ENCODE measurements at places on chromosomes 4 and X.

- no peak for DNase-seq
These were observed 326.8 kb downstream of the BMPR1B start for GRCh38 chr4:95084584-95084983.

DNA sequence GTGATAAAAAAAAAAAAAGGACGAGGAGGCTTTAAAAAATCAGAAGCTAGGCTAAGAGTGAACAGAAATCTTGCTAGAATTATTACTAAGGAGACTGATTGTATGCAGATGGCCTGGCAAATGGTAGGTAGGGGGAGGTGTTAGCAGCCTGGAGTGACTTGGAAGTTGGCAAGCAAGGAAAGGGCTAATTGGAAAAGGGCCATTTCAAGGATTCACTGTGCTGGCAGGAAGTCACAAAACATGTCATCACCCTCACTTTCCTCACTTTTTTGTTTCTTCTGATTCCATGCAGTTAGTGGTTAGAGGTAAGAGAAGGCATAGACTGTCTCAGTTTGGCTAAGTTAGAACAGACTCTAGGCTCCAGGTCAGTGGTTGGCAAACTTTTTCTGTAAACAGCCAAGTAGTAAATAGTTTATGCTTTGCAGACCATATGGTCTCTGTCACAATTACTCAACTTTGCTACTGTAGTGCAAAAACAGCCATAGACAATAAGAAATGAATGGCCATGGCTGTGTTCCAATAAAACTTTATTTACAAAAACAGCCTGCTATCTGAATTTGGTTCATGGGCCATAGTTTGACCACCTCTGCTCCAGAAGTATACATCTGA, 646.5 kb upstream of the ACTRT1 start:
- no peak for DNase-seq

GRCh38 chrX:149898554-149898953, 17.6 kb downstream of the MAGEA8 start:
- DNase-seq: no peak

- DNase-seq: peak; percentile 3
These were observed 196.2 kb upstream of the TENT5D start for GRCh38 chrX:80223982-80224579.

DNA sequence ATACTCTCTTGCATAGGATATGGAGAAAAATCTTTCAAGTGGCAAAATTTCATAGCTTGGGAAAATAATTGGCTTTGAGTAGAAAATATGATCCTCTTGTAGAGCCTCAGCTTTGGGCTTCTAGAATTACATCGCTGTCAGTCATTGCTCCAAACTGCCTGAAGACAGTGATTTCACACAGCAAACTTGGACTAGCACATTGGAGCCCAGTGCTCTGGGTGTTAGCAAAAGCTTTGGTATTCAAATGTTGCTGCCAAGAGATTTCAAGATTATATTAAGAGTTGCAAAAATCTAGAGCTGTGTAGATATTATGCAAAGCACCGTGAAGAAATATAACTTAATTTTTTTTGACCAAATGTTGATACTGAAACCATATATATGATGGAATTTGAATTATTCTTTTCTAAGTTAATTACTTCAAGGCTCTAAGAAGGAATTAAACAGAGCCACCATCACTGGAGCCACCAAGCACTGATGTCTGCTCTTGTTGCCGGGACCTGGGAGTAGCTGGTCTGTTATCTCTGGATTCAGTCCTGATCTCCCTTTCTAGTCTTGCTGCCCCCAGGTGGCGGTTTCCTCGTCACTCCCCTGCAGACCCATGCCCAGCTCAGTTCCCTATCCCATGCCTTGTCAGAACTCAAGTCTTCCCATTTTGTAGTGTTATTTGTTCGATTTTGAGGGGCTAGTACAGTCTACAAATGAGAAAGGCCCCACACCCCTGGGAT, 260.7 kb upstream of the SFRP2 start:
- no peak for DNase-seq

- no peak for DNase-seq
These were observed 17.7 kb upstream of the PPEF2 start for GRCh38 chr4:75919920-75920319.

GRCh38 chr4:21765810-21766407, 182.7 kb downstream of the KCNIP4 start:
- DNase-seq: no peak

DNA sequence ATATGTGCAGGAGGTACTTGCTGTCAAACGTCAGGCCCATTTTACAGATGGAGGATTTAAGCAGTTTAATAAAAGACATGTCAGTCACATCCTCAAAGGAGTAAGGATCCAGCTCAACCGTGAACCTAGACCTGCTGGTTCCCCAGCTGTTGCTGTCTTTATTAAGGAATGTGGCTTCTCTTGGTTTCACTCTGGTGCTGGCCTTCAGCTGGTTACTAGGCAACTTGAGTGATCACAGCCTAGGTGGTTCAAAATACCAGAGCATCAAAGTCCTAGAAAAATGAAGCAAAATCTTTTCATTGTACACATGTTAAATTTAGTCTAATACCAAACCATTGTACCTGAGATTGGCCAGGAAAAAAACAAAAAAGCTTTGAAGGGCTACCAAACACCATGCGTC, 32.7 kb upstream of the GLRA2 start:
- DNase-seq: no peak

GRCh38 chr4:31190671-31191070, 470.5 kb downstream of the PCDH7 start:
- no peak for DNase-seq

GRCh38 chrX:71989768-71990426, 79.3 kb downstream of the NHSL2 start:
- DNase-seq: no peak

DNA sequence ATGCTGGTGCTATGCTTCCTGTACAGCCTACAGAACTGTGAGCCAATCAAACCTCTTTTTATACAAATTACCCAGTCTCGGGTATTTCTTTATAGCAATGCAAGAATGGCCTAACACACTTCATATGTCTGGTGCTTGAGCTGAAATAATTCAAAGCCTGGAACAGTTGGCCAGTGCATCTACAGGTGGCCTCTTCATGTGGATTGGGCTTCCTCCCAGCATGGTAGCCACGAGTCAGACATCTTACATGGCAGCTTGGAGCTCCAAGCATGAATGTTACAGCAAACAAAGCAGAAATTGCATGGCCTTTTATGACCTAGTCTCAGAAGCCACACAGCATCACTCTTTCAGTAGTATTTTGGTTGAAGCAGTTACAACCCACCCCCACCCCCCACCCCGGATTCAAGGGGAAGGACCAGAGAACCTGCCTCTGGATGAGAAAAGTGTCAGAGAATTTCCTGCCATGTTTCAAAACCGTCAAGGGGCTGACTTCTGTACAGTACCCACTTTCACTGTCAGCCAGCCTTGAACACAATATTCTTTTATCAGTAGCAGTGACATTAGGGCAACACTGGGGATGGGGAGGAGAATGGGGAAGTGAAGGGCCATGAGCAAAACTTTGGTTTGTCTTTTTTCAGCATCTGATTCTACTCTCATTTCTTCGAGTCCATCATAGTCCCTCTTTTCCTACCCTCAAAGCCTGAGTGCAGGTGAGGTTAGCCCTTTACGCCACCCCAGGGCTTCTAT, 368.7 kb downstream of the BCOR start:
- no peak for DNase-seq

DNA sequence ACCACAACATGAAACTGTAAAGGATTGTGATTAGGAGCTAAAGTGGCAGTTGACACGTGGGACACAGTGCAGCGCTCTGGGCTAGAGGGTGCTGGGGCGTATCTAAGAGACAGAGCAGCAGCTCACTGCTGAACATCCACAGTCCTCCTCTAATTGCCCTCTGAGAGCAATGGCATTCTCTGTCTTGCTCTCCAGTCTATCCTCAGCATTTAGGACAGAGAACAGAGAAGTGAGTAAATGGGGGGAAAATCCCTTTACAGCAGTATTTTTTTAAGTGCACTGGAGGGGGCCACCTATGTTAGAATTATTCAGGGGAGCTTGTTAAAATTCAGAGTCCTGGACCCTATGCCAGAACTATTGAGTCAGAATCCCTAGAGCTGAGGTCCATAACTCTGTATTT, 4.2 kb upstream of the TMEM154 start:
- no peak for DNase-seq

- no peak for DNase-seq
These were observed 26.2 kb downstream of the MTM1 start for GRCh38 chrX:150594584-150594983.

DNA sequence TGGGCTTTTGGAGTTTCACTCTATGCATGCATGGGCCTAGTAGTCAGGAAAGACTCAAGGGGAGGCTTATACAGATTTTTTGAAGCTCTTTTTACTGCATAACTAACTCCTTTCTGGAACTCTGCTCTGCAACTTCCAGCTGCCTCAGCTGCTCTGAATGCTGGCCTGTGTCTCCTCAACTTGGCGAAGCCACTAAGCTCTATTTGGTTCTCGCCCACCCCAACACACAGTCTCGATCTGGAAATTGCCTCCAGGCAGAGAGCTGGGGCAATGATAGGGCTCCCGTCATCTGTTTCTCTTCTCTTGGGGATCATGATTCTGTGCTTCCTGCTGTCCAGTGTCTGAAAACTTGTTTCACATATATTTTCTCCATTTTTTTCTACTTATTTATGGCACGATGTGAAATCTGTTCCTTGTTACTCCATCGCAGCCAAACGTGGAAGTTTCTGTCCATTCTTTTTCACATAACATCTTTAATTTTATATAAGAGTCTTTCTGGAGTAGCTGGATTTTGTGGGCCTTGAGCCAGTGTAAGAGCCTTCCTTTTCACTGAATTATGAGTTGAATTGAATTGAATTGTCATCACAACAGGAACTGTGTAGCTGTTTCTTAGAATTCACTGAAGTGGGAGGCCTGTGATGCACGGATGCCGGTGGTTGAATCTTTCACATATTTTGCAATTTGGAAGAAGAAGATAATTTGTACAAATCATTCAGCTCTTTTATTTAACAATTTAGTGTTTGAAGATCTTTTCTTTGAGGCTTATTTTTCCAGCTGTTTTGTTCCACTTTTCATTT, 9.0 kb downstream of the ZNF275 start:
- no peak for DNase-seq

- DNase-seq: no peak
These were observed 24.0 kb upstream of the XIAP start for GRCh38 chrX:123835661-123836371.

GRCh38 chrX:20028588-20028987, 37.7 kb upstream of the BCLAF3 start:
- no peak for DNase-seq

DNA sequence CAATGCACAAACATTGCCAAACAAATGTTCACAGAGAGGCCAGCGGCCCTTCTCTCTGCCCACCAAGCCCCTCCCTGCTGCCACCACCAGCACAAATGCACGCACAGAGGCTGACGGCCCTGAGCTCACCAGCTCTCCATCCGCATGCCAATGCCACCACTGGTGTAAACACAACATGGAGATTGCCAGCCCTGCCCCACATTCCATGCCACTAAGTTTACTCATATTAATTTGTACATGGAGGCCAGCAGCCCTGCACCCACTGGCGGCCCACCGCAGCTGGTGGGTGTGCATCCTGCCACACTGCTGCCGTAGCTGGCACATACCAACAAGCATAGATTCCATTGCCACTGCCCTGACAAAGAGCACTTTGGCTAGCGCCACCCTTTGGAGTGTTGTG, 124.0 kb downstream of the CYLC1 start:
- DNase-seq: no peak

- DNase-seq: no peak
These were observed 16.3 kb upstream of the PLCXD1 start for GRCh38 chrX:264634-265455.

- DNase-seq: no peak
These were observed 1.6 kb downstream of the CASK start for GRCh38 chrX:41921492-41922430.

- no peak for DNase-seq
These were observed 63.9 kb downstream of the RS1 start for GRCh38 chrX:18607966-18608365.

GRCh38 chrX:153474266-153474665, 3.9 kb upstream of the HAUS7 start:
- DNase-seq: no peak

- no peak for DNase-seq
These were observed 202.2 kb downstream of the QDPR start for GRCh38 chr4:17309567-17310268.

GRCh38 chrX:33333271-33333670, 121.9 kb upstream of the DMD start:
- DNase-seq: no peak

- DNase-seq: no peak
These were observed 111.3 kb downstream of the MFAP3L start for GRCh38 chr4:169914866-169915265.

DNA sequence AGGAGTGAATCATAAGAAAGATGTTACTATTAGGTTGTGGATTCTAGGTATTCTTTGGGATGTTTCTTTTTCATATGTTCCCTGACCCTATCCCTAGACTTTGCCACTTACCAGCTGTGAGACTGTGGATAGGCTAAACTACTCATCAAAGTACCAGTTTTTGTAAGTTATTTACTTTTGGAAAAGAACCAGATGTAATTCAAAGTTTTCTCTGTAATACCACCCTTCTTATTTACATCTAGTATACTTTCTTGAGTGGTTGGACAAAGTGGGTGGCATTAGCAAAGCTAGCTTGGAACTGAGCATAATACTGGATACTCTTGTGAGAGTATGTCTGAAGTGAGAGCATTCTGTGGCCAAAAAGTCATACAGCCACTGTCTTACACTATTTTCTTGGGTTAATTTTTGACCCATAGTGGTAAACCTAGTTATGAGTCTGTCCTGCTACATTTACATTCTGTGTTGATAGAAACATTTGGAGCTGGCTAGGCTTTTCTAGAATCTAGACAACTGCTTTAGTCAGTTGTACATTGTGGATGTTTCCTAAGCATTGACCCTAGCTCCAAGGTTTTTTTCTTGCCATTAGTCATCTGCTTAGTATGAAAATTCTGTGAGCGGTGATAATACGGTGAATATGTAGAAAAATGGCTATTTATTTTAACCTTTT, 41.7 kb downstream of the KDM6A start:
- DNase-seq: no peak

- no peak for DNase-seq
These were observed 37.9 kb downstream of the RBBP7 start for GRCh38 chrX:16832301-16832700.

DNA sequence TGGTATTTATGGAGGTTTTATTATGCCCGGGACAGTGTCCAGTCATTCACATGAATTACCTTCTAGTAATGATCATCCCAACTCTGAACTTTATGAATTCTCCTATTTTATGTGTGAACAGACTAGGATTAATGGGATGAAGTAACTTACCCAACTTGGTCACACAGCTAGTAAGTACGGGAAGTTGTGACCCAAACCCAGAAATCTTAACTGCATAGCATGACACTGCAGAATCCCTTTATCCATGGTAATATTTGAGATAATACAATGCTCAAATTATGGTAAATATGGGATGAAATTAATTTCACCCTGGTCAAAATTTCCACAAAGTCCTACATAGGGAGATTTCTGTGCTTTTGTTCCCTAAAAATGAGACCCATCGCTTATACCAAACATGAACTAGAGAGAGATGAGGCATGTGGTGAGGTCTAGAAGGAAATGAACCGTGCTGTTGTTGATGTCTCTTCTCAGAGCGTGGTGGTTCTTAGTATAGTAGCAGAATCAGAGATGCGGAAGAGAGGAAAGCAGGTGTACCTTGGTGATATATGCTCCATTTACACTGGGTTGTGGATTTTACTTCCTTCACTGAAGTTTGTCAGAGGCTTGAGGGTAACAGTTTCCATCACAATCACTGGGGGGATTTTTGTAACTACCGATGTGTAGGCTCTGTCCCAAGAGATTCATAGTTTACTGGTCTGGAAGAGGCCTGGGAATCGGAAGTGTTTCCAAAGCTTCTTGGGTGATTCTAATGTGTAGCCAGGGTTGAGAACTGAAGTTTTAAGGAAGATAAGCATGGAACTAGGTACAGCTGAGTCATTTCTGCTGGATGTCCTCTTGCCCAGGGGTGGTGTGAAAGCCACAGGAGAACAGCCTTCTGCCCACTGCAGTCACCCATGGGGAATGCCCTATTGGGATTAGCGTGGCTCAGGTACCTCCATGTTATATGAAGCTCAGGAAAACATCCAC, 30.2 kb upstream of the FAM9C start:
- DNase-seq: no peak

All from CD4-positive, alpha-beta T cell treated with Interferon gamma for 1 hour (primary cell).